ENCODE measurements at places on chromosomes 4 and X.
A peak's percentile ranks its signal among the peaks of the same experiment; 100 is the strongest.

GRCh38 chr4:156820931-156821330 lies 150.7 kb downstream of the PDGFC start:
- no peak for DNase-seq

GRCh38 chr4:1116838-1117237 lies 3.5 kb upstream of the RNF212 start:
- no peak for DNase-seq

GRCh38 chr4:118313098-118313497 lies 39.7 kb downstream of the PRSS12 start:
- DNase-seq: no peak

DNA sequence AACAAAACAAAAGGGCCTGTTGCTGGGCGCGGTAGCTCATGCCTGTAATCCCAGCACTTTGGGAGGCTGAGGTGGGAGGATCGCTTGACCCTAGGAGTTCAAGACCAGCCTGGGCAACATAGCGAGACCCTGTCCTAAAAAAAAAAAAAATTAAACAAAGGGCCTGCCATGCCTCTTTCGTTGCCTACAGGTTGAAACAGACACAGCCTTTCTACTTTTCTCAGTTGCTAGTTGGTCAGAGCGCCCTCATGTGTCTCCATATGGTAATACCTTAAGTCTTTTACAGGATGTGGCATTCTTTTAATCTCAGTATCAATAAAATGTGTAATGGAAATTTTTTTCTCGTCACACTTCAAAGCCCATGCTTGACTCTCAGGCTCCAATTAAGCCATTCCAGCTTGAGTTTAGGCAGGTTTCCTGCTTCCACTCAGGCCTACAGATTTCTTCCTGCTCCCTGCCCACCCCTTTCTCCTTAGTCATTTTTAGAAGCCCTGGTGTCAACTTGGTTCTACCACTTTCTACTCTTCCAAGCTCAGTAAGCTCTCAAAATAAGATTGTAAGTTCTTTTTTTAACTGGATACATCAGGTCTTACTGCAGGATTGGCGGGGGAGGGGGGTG lies 4.6 kb upstream of the SOWAHD start:
- DNase-seq: peak; percentile 23

- no peak for DNase-seq
Measured at GRCh38 chrX:133580625-133581024, 165.3 kb upstream of the GPC4 start.

DNA sequence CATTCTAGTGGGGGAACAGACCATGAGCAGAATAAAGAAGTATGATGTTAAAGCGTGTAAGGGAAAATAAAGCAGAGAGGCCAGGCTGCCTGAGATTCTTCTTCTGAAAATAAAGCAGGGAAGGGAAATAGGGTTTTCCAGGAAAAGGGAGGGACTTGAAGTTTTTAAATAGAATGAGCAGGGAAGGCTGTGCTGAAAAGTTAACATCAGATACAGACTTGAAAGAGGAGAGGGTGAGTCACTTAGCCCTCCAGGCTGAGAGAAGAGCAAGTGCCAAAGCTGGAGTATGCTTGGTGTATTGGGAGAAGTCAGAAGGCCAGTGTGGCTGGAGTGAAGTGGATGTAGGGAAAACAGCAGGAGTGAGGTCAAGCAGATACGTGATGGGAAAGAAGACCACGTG lies 10.0 kb upstream of the PLK4 start:
- no peak for DNase-seq

GRCh38 chr4:185115827-185116232 lies 27.2 kb upstream of the SLC25A4 start:
- DNase-seq: no peak

DNA sequence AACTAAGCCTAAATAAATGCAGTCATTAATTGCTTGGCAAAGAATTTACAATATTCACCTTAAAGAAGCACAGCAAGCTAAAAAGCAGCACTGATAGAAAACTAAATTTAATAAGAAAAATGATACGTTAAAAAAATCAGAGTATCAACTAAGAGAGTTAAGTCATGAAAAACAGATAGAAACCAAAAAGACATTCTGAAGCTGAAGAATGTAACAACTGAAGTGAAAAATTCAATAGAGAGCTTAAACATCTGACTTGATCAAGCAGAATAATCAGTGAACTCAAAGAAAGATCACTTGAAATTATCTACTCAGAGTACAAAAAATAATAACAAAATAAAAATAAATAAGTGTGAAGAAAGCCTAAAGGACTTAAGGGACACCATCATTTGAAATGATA lies 588.0 kb upstream of the HS3ST1 start:
- DNase-seq: no peak

GRCh38 chr4:176451443-176451842 lies 131.7 kb downstream of the SPCS3 start:
- no peak for DNase-seq

DNA sequence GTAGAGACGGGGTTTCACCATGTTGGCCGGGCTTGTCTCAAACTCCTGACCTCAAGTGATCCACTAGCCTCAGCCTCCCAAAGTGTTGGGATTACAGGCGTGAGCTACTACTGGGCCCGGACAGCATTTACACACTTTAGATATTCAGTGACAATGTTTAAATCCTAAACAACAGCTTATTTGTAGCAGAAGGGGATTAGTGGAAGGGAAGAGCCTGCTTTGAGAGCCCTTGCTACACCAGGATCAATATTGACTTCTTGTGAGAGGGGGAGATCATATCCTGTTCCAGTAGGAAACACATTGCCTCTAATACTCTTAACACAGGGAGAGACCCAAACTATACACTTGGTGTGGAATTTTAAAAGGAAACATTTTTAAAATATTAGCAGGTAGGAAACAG lies 7.1 kb downstream of the MGST2 start:
- DNase-seq: no peak

GRCh38 chr4:127469542-127469941 lies 163.2 kb upstream of the INTU start:
- DNase-seq: no peak

- no peak for DNase-seq
Measured at GRCh38 chrX:24243188-24243587, 70.7 kb downstream of the SUPT20HL2 start.

DNA sequence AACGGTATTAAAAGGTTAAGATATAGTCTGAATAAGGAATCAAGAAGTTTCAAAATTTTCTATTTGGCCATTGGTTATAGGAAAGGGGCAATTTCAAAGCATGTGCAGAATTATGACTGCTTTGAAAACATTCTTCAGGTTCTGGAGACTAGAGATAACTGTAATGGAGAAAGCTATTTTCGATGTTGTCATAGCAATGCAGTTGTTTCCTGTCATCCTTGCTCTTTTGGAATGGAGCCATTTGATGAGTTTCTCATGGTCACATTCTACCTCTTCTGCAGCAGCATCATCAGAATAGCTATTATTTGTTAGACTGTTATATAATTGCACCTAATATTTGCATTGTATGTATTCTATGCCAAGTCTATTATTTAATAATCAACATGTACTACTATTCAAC lies 368.2 kb upstream of the NR3C2 start:
- DNase-seq: no peak

DNA sequence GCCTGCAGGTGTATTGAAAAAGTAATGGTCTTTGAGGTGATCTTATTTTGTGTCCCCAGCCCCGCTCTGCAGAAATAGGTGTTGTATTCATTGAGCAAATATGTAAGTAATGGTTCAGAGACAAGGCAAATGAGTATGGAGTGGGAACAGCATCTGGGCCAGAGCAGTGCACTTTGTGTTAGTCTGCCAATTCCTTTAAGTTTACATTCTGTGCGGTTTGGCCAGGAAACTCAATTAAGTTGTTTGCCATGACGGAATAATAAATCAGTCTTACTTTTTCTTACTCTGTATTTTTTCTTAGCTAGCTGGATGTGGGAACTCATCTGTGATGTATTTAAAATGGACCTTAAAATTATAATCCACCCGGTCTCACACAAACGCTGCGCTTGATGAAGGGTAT lies 12.6 kb downstream of the DCLK2 start:
- DNase-seq: no peak

- DNase-seq: no peak
Measured at GRCh38 chrX:153867671-153868070, 18.3 kb downstream of the L1CAM start.

- DNase-seq: no peak
Measured at GRCh38 chr4:87360338-87360935, 30.6 kb downstream of the HSD17B11 start.

- DNase-seq: no peak
Measured at GRCh38 chrX:132231587-132231986, 12.3 kb upstream of the RAP2C start.

DNA sequence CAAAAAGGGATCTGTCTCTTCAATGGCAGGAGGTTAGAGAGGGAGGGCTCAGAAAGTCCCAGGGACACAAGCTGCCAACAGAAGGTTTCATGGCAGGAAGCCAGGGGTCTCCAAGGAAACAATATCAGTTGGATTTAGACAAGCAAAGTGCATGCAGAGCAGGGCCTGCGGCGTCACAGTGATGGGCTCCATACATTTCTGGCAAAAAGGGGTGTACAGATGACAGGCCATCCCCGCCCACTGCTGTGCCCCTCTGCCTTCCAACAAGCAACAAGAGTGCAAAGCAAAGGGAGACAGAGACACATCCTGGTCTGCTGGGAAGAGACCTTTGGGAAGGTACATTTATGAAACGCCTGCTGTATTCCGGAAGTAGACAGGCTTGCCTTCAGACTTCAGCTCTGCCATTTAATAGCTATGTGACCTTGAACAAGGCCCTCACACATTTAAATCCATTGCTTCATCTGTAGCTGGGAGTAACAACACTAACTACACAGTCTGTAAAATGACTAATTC lies 121.2 kb downstream of the AFAP1 start:
- DNase-seq: no peak

- no peak for DNase-seq
Measured at GRCh38 chr4:103853146-103853545, 133.4 kb upstream of the TACR3 start.

Measured in activated T-cell treated with anti-CD3 and anti-CD28 coated beads for 24 hours (primary cell).